ENCODE measurements at places on chromosomes 2 and 18.

GRCh38 chr2:38508311-38509039 lies 94.3 kb downstream of the HNRNPLL start:
- DNase-seq: peak; percentile 57

GRCh38 chr2:56084111-56084901 lies 99.5 kb upstream of the CCDC85A start:
- DNase-seq: no peak

GRCh38 chr2:7022492-7023385 lies 105.5 kb downstream of the RNF144A start:
- no peak for DNase-seq

- DNase-seq: no peak
These were observed 665.5 kb downstream of the NYAP2 start for GRCh38 chr2:226064932-226065570.

- DNase-seq: no peak
These were observed 284.6 kb downstream of the DPP10 start for GRCh38 chr2:114727012-114727411.

DNA sequence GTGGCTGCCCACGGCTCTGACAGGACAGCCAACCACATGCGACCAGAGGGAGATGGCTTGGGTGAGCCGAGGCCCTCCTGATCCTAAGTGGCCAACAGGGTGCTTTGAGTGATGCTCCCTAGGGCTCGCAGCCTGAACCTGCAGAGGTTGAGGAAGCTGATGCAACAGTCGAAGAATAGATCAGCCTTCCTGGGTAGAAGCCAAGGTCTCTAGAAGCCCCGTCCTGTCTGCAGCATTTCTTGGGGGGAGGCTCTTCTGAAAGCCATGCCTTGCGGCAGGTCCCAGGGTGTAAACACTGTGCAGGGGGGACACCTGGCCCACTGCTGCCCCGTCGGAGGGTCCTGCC lies 136.4 kb downstream of the HDAC4 start:
- no peak for DNase-seq

DNA sequence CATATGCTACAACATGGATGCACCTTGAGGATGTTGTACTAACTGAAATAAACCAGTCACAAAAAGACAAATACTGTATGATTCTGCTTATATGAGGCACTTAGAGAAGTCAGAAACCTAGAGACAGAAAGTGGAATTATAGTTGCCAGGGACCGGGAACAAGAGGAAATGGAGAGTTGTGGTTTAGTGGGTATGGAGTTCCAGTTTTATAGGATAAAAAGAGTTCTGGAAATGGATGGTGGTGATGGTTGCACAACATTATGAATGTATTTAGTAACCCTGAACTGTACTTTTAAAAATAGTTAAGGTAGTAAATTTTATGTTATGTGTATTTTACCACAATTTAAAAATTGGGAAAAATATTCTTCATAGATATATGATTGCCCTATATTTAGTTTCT lies 97.7 kb downstream of the DPP4 start:
- no peak for DNase-seq

GRCh38 chr2:128420776-128421175 lies 102.1 kb upstream of the HS6ST1 start:
- DNase-seq: no peak

GRCh38 chr2:64391424-64391823 lies 62.5 kb upstream of the LGALSL start:
- DNase-seq: no peak

DNA sequence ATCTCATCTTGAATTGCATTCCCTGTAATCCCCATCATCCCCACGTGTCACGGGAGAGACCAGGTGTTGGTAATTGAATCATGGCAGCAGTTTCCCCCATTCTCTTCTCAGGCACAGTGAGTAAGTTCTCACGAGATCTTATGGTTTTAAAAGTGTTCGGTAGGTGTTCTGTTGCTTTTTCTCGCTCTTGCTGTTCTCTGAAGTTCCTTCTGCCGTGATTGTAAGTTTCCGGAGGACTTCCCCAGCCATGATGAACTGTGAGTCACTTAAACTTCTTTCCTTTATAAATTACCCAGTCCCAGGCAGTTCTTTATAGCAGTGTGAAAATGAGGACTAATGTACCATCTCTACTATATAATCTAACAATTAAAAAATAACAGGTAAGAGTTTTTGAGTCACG lies 409.9 kb upstream of the NRXN1 start:
- no peak for DNase-seq

DNA sequence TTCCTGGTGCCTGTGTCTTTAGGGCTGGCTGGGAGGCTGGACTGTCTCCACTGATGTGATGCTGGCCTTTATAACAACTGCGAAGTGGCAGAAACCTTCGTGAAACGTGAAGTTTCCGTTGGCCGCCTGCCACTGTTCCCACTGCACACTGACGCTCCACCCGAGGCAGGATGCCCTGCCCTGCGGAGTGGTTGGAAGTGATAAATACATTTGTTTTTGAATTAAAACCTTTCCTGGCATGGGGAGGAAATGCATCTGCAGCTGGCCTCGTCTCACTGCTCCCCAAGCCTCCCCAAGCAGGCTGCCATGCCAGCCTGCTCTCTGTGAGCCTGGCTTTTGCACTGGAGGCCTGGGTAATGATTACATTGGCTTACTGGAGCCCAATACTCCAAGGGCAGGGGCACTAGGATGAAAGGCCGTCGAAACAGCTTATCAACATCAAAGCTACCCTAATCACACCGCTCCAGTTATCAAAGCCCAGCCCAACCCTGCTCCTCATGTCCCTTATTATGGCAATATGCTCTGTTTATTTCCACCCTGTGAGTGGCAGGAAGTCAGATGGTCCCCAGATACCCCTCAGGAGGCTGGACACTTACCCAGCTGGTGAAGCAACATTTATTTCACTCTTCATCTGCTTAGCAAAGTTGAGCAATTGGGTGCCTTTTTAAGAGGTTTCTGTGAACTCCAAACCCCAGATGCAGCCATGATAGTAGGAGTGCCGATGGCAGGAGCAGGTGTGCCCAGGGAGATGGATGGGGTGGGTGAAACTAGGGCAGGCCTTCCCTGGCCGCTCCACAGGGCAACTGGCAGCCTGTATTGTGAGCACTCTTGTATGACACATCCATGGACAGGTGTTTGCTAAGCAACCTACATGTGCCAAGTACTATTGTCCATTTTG lies 97.4 kb upstream of the ITGA6 start:
- no peak for DNase-seq

DNA sequence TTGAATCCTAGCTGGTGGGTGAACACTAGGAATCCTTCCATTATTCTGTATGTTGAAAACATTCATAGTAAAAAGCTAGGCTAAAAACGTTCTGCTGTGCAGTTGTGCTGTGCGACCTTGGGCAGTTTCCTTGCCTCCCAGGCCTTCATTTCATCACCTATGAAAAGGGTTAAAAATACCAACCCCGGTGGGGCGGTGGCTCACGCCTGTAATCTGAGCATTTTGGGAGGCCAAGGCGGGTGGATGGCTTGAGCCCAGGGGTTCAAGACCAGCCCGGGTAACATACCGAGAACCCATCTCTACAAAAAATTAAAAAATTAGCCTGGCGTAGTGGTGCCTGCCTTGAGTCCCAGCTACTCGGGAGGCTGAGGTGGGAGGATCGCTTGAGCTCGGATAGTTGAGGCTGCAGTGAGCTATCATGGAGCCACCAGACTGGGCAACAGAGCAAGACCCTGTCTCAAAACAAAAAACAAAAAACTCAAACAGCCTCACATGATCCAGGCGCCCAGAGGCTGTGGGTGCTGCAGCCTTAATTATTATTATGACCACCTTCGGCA lies 2.9 kb upstream of the RRM2 start:
- DNase-seq: no peak

DNA sequence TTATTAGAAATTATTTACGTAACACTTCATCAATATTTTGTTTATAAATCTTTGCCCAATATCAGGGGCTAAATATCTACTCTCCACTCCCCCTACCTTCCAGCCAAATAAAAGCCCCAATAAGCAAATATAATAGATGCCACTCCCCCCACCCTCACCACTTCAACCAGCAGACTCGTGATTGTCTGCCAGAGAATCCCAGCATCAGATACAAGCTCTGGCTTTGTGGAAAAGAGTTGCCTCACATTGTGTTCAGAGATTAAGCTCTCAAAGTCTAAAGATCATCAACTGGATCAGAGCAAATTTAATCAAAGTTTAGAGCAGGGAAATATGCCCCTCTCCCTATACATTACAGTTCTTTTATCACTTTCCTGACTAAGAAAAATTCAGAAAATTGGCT lies 39.5 kb downstream of the AOX1 start:
- DNase-seq: no peak

DNA sequence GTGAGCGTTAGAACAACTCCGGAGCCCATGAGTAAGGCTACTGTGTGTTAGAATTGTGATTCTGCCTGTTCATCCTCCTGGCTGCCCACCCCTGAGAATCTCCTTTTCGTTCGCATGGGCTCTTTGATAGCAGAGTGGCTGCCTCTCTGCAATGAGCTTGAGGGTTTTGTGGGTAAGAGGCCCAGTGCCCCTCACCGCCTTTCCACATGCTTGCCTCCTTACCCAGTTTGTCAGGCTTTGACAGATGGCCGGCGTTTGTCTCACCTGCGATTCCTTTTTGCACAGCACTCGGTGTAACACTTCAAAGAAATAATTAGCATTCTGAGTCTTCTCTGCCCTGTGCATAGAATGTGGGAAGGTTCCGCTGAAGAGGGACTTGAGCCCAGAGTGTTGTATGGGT lies 138.0 kb downstream of the RHBDD1 start:
- no peak for DNase-seq

DNA sequence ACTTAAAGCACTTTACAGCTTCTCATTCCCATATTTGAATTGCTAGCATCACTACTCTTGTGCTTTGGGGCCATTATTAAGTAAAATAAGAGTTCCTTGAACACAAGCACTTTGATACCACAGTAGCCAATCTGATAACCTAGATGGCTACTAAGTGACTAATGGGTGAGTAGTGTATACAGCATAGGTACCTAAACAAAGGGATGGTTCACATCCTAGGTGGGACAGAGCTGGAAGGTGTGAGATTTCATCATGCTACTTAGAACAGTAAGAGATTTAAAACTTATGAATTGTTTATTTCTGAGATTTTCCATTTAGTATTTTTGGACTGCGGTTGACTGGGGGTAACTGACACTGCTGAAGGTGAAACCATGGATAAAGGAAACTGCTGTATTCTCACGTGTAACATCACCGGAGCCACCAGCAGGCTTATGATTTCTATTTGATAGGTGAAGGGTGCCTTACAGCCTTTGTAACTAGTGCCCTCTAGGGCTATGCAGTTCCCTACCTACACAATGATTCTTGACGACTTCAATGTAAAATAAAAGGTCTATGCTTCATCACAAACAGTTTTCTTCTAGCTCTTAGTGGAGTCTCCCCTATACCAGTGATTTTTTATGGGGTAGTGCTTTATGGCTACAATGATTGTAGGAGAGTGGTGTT lies 22.1 kb upstream of the CRIM1 start:
- no peak for DNase-seq

DNA sequence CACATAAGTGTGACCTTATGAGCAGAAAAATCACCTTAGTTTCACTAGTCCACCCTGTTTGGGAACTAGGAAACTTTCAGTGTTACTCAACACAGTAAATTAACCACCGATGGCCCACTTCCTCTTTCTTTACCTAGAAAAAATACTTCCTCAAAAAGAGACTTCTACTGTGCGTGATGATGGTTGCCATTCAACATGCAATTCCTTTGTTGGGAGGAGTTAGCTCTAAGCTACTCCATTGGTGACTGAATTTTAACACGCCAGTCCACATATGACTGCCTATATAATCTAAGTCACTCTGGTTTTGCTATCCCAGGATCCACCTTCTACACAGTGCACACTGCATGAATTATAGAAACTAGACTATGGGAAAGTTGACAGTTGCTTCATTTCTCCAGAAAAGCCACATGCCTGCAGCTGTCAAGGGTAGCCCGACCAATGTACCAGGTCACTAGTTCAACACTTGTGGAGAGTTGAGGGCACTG lies 47.8 kb upstream of the REG3G start:
- DNase-seq: no peak

DNA sequence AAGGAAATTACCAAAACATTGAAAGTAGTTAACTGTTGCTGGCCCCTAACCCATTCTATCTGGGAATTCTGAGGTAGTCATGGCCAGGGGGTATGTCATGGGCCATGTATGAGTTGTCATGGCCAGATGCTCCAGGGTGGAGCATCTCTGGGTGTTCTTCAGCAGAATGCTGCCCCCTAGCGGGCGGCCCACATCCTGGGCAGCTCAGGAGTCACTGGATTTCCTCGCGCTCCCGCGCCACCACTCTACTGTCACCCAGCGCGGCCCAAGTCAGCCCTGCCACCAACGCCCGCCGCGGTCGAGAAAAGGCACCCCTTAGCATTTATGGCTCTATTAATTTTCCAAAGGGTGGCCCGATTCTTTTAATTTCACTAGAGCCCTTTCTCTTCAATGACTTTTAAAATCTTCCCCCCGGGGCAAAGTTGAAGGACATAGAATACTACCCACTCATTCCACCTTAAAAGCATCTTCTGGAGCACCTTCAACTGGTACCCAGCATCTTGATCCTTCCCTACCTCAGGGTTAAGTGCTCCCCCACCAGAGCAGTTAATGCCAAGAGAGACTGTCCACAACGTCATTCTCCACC lies 41.6 kb downstream of the PKDCC start:
- DNase-seq: no peak

DNA sequence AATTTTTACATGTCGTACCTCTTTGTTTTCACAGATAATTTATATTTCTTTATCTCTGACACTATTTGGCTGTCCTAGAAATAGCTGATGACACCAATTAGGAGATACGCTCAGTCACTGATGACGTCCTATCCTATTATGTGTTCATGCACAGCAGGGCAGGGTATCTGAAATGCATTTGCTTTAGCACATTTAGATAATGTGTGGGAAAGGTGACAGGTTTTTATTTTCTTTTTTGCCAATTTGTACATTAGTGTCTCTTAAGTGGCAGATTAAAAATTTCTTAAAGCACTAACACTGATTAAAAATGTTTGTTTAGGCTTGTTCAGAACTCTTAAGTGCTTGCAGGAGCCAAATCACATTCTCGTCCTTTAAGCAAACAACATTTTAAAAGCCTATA lies 39.7 kb downstream of the CDC42EP3 start:
- DNase-seq: no peak

DNA sequence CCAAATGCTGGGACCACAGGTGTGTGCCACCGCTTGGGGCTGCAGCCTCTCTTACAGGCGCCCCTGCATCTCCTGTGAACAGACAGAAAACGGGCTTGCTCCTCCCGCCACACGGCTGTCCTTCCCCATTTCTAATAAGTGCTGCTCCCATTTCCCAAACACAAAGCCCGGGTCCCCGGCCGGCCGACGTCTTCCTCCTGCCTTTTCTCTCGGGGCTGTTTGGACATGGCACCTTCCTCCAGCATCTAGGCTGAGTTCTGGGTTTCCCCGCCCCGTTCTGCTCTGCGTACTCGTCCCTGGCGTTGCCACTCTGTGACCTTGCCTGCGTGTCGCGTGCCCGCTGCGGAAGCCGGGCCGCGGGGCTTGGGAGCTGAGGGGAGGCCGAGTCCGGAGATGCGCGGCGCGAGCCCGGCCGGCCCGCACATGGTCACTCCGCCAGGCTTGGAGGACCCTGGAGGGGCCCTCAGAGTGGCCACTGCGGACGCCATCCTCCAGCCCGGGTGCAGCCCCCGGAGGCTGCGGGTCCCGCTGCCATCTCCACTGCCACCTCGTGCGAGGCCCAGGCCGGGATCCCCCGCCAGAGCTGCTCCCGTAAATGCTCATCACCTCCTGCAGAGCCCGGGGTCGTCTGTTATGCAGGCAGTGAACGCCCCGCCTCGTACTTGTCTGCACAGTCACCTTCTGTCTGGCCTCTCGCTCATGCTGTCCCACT lies 26.3 kb downstream of the PRELID3A start:
- DNase-seq: no peak

- DNase-seq: no peak
These were observed 18.0 kb downstream of the SPEG start for GRCh38 chr2:219452361-219453317.

GRCh38 chr2:170886386-170886785 lies 42.7 kb upstream of the GORASP2 start:
- DNase-seq: no peak

All from stimulated activated CD8-positive, alpha-beta memory T cell treated with anti-CD3 and anti-CD28 coated beads, Interleukin-4, amount 100 ng/mL, for 1 hour (primary cell).